GOT3 (cell line): ENCODE measurements at places on chromosomes 1 and 21.
A peak's percentile ranks its signal among the peaks of the same experiment; 100 is the strongest.

GRCh38 chr1:231828182-231828920, 201.8 kb downstream of the DISC1 start:
- DNase-seq, result peak; percentile 55

- DNase-seq, result no peak
Measured at GRCh38 chr1:3251099-3251806, 182.2 kb downstream of the PRDM16 start.

DNA sequence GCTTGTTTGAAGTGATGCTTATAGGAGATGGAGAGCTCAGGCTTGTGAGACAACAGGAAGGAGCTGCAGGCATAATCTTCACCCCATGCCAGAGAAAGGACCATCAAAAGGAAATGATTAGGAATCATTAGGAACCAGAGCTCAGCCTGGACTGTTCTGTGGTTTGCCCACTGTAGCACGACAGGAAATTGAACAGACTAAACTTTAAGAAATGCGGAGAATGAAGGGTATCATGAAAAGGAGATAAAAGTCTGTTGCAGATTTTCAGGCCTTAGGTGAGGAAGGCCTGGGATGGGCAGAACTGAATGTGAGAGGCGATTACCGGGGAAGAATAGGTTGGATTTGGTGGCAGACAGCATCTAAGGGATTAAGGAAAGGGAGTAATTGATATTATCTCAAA, 292.0 kb upstream of the PLXNA2 start:
- DNase-seq, result no peak

DNA sequence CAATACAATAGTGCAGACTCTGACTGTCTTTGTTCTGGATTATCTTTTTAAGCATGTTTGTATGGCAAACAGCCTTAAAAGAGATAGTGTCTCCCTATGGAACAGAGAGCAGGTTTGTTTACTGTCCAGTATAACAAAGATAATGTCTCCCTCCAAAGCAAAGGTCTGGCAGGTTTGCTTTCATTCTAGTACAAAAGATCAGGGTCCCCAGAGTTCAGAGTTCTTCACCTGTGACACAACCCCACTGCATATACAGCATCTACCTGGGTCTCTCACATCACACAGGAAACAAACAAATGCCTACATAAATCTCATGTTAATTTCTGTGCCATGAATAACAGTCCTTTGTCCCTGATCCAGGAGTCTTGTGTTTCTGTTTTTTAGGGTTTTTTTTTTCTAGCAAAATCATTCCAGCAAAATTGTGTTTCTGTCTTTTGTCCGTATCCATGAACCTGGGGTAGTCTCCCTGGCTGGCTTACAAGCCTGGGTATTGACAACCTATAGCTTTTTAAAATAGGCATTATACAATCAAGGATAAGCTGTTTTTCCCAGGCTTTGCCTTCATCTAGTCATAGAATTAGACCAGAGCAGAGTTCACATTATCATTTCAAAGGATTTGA, 89.4 kb upstream of the PTBP2 start:
- no peak for DNase-seq

DNA sequence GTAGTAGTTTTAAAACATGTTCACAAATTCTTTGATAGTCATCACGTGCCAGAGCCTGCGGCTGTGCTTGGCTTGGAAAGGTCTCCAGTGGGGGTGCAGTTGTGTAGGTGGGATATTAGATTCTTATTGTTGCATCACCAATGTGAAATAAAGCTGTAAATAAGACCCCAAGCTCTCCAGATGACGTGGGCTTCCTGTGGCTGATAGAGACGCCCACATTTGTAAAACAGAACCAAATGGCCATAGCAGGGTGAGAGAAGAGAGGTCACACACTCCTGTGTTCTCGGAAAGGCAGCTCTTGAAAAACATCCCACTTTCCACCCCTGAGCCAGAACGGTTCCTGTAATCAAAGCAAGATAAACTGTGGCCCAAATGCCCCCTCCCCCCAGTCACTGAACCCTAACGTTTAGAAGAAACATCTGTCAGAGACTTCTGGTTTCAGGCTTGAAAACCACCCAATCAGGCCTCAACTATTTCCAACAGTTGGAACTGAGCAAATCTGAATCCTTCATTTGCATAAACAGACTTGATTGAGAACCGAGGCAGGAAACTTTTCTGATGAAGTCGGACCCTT, 6.6 kb upstream of the NTPCR start:
- no peak for DNase-seq

GRCh38 chr1:2463396-2463795, 12.7 kb upstream of the PLCH2 start:
- no peak for DNase-seq
